ENCODE measurements at places on chromosomes 7 and 10. TPM values are rescaled to one million over a fixed set of nuclear protein-coding genes. Genes with fewer than 3 reads are reported as not detected.

Gene CALN1
- 0.37 TPM for total RNA-seq

Gene RADIL
- 1.9 TPM for total RNA-seq

Gene BLNK
- total RNA-seq = 24.0 TPM

Gene CRYGN
- total RNA-seq = not detected

Gene FAM20C
- 18.5 TPM for total RNA-seq

Gene SLC26A3
- 1,169 TPM for total RNA-seq

Gene LRRC17
- total RNA-seq = 1.1 TPM

Gene GPR22
- 0.13 TPM for total RNA-seq

Gene SEMA3A
- 1.7 TPM for total RNA-seq

Gene SFRP5
- total RNA-seq = 1.2 TPM

Gene OPN1SW
- not detected for total RNA-seq

Gene MAD1L1
- total RNA-seq = 47.0 TPM

Gene NAT16
- total RNA-seq = not detected

Gene CYREN
- 34.5 TPM for total RNA-seq

Gene CCDC172
- not detected for total RNA-seq

Gene CUL2
- total RNA-seq = 26.3 TPM

GRCh38 chr7:94274828-94275227, 119.9 kb upstream of the COL1A2 start:
- no peak for DNase-seq

DNA sequence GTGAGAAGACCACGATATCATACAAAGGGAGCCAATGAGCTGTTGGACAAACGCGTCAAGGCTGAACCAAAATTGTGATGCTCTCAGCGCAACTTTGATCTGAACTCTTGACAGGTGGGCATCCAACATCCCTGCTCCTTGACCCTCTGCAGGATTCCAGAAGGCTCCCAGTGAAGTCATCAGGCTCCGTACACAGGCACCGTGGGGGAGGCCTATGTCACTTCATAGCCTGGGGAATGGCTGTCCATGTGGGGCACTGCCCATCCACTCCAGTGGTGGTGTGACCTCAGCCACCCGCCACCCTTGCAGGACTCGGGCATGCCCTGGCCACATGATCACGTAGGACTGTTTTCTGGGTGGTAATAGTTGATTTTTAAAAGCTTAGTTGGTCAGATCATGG, 233.8 kb upstream of the GRB10 start:
- no peak for DNase-seq

- DNase-seq = no peak
These were observed 738 bp upstream of the NCAPG2 start for GRCh38 chr7:158705234-158705850.

- DNase-seq = no peak
These were observed 10.5 kb downstream of the MKLN1 start for GRCh38 chr7:131338173-131338572.

DNA sequence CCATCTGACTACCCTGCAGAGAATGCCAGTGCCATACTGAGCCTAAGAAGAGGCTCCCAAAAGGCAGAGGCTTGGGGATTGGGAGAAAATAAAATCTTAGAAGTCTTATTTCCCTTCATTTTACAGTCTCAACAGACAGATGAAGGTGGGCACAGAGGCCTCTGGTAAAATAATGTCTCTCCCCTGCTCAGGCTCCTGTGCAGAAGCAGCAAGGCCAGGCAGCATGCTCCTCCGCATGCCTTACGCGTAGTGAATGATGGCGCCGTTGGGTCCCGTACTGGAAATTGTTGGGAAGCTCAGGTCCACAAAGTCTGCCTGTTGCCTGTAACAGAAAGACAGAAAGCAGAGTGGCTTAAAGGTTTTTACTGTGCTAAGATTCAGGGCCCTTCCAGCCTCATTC, 45.8 kb downstream of the XPNPEP1 start:
- DNase-seq = peak; percentile 15

DNA sequence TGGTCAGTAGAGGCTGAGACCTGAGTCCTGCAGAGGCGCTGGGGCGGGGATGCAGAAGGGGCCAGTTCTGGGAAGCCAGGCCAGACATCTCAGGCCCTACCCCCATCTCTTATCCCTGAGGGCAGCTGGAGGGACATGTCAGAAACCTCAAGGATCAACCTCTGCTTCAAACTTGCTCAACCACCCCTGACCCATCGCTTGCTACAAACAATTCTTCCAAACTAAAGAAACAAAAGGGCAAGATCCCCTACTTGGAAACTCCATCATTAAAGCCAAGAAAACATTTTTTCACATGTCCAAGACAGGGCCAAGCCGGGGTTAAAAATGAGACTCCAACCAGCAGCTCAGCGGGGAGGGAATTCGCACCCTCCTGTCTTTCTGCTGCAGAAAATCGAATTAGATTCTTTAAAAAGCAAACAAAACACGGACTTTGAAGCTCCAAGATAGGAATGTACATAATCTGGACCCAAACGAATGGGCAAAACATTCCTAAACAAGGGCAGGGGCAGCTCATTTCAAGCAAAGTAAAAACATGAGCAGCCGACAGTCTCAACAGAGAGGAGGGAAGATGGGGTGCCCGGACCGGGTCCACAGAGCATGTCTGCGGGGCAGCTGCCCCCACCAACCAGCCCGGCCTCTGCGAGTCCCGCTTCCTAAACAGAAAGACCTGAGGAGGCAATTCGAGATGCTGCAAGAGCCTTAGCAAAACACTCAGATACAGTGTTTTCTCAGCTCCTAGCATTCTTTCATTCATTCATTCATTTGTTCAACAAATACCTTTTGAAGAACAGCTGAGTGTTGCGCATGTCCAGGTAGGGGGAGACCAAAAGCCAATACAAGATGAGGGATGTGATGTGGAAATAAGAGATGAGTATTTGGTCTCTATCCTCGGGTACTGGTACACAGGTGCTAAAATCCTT, 44.8 kb downstream of the CHST15 start:
- no peak for DNase-seq

- DNase-seq = peak; percentile 22
These were observed 202.6 kb upstream of the FOXK1 start for GRCh38 chr7:4479367-4480039.

- DNase-seq = no peak
These were observed 171.5 kb downstream of the AKR1D1 start for GRCh38 chr7:138247568-138248333.

DNA sequence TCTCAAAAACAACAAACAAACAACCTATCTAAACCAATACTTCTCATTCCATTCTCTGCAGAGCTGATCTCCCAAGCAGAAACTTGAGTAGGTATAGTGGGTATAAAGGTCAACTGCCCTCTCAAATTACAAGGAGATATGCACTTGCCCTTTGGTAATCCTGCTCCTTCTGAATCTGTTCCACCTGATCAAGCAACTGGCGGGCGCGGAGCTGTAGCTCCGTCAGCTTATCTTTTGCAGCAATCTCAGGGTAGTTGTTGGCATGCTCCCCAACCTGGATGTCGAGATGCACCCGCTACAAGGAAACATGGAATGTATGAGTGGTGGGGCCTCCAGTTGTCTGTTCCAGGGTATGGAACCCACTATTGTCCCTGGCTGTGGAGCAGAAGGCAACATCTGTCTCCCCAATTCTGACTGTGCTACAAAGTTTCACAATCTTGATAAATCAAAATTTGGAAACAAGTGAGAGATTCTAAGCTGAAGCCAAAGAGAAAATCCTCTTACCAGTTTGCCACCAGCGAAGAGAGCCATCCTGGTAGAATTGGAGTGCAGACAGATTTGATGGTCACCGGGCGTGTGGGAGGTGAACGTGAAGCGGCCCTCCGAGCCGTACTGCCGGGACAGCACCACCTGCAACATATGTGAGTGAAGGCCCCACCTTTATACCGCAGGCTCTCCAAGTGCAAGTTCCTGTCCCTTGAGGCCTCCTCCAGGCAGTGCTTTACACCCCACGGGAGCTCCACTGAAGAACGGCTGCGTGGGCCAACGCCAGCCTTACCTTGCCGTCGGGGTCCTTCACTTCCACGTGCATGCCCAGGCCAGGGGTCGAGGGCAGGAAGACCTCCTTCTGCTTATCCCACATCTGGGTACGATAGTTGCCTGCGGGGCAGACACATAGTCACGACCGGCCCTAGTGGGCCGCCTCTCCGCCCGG, 819 bp downstream of the TMED4 start:
- DNase-seq = peak; percentile 55

- no peak for DNase-seq
These were observed 350.1 kb downstream of the HGF start for GRCh38 chr7:81419731-81420130.

GRCh38 chr7:102320601-102321350, 34.1 kb downstream of the SH2B2 start:
- no peak for DNase-seq

DNA sequence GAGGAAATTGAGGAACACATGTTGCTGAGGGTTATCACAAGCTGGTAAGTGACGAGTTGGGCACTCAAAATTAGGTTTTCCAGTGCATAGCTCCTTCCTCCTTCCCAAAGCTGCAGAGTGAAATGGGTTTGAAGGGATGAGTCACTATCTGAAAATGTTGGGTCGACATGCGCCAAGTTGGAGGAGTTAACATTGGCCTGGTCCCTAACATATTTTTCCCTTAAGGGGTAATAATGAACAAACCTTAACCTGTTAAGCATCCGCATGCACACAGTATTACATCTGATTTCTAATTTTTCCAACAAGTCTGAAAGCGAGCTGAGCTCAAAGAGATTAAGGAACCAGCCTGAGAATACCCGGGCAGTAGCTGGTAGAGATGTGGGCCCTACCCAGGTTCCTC, 20.7 kb upstream of the TECTB start:
- DNase-seq = no peak

- no peak for DNase-seq
These were observed 322.6 kb downstream of the PCLO start for GRCh38 chr7:82840061-82840460.

DNA sequence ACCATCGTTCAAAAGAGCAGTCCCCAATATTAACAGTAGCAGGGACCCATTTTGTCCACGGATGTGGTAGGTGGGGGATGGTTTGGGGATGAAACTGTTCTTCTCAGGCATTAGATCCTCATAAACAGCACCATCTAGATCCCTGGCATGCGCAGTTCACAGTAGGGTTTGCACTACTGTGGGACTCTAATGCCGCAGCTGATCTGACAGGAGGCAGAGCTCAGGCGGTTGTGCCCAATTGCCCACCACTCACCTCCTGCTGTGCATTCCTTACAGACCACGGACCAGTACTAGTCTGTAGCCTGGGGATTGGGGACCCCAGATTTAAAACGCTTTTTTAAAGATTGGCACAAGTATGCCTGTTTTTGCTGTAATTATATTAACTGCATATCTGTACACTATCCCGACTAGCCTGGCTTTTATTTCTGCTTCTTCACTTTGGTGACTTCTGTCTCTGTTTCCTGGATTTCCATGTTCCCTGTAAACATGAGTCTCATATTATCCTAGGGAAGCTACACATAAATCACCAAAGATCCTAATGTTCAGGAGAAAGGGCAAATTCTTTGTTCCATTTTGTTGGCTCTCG, 163.3 kb upstream of the AKR1E2 start:
- DNase-seq = no peak

GRCh38 chr7:1768832-1769231, 98.8 kb downstream of the ELFN1 start:
- no peak for DNase-seq

- no peak for DNase-seq
These were observed 67.9 kb downstream of the ATAD1 start for GRCh38 chr10:87750001-87750671.

DNA sequence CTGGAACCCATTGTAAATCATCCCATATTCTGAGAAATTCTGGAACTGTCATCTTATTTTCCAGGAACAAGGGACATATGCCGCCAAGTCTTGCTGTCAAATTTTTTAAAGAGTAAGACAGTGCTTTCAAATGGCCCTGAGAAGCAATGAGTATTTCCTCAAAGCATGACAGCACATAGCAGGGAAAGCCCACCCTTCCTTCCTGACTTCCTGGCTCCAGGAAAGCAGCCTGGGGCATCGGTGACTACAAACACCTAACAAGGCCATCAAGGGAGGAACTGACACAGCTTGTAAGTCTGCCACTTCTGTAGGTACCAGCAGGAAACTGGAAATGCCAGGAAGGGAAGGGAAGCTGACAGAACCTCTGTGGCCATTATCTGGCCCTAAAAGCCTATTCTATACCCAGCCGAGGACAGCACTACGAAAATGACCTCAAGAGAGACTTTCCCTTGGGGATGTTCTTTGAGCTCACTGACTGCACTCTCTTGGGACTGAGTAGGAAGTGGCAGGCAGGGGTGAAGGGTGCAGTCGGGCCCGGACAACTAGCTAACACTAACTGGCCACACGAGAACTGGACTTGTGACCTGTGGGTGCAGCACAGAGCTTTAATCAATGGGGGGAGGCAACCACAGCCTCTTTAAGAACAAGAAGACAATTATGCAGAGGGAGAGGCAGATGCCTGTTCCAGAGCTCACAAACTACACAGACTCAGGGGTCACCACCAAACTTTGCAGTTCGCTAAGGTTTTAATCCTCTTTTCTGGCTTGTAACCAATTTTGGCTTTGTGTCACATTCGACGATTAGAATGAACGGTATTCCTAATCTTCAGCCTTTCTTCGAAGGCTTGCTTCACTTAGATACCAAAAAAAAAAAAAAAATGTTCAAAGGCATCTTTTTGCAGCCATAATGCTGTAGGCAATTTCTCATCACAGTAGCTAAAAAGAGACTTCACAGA, 52.0 kb downstream of the GRB10 start:
- DNase-seq = no peak

GRCh38 chr7:756231-756927, 29.3 kb upstream of the PRKAR1B start:
- DNase-seq = no peak

- no peak for DNase-seq
These were observed 91.3 kb downstream of the OSBPL3 start for GRCh38 chr7:24888653-24889052.

GRCh38 chr10:124378881-124379471, 39.7 kb downstream of the OAT start:
- DNase-seq = no peak

GRCh38 chr7:42238709-42239366, 1.8 kb upstream of the GLI3 start:
- DNase-seq = no peak

GRCh38 chr7:149564340-149565095, 66.9 kb upstream of the ZNF746 start:
- peak; percentile 40 for DNase-seq

DNA sequence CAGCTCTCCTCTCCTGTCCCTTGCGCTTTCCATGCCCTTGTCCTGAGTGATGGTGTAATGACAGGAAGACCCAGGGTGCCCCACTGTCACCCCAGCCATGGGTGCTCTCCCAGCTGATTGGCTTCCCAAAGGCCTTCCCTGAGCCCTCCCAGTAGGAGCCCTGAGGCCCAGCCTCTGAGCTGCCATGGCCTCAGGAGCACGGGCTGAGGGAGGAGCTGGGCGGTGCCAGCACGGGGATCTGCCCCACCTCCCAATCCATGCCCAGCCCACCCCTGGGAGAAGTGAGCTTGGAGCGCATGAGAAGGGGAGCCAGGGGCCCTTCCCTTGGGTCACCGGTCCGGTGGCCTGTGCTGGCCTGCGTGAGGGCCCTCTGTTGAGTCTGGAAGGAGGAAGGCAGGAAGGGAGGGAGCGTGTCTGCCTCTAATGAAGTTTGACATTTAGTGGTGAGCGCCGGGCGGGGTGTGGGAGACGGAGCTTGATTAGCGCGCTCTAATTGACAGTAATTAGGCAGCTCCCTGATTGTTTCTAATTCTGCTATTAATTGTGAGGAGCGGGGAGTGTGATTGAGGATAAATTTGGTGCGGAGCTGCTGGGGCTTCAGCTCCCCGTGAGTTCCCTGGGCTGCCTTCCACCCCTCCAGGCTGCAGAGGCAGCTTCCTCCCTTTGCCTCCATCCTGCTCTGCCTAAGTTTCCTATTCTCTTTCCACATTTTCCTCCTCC, 28.3 kb downstream of the GBX1 start:
- no peak for DNase-seq
